ENCODE measurements at places on chromosomes 2 and 18.
A peak's percentile ranks its signal among the peaks of the same experiment; 100 is the strongest.

- peak; percentile 89 for DNase-seq
Measured at GRCh38 chr2:45699032-45699658, 47.7 kb downstream of the PRKCE start.

DNA sequence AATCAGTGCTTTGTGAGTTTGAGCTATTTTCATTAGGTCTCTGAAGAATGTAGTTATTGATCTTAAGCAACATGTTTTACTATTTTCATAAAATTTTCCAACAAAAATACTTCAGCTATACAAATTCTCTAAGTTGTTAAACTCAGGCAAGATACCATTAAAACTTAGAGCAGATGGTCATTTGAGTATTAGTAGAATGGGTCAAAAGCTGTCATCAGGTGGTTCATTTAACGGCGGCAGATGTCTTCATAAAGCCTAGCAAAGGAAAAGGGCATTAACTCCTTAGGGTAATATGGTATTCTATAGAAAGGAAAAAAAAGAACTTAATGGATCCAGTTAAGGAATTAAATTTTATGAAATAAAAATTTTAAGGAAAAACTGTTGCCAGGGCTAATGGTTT is 19.2 kb downstream of the MIB1 start:
- no peak for DNase-seq

DNA sequence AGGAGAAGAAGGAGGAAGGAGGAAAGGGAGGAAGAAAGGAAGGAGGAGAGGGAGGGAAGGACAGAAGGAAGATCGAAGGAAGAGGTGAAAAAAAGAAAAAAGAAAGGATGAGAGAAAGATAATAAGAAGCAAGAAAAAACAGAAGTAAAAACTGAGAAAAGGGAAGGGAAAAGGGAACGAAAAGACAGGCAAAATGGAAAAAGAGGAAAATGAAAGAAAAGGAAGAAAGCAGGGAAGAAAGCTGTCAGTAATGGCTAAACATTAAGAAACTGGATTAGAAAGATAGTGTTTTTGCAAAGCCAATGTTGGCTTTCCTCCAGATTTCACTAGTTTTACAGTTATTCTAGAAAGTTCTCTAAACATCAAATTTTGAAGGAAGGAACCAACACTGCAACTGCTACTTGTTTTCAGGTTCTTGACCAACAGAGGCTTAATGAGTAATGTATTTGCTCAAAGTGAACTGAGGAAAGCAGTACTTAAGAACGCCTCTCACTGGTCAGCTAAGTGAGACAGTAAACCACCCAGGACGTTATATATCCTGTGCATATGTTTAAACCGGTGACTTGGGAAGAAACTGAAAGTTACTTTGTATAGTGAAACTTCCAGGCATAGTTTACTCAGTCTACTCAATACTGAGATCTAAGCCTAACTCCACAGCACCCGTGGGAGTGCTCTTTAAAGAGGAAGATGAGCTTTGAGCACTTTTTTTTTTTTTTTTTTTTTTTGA is 286.2 kb upstream of the TRIB2 start:
- peak; percentile 12 for DNase-seq

GRCh38 chr18:73059280-73059679 is 191.5 kb upstream of the NETO1 start:
- DNase-seq, result no peak

GRCh38 chr2:3100386-3100785 is 277.2 kb downstream of the EIPR1 start:
- DNase-seq, result no peak

GRCh38 chr18:31581498-31582197 is 10.0 kb upstream of the TTR start:
- peak; percentile 63 for DNase-seq

- no peak for DNase-seq
Measured at GRCh38 chr2:8424997-8425900, 256.6 kb upstream of the ID2 start.

DNA sequence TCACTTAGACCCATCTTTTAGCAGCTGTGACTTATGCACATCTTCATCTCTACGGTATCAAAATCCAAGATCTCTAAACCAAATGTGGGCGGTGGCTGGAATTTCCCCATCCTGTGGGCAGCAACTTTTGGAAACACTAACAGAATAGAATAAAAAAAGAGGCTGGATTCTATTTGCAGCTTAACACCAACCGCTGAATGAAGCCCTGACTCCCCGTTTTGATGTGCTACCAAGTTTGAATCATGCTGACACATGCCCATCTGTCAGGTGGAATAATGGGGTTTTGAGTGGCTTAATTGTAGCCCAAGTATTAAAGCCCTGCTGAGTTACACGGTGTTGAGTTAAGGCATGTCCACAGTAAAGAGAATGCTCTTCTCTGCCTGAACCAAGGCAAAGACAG is 165.2 kb downstream of the MTCL1 start:
- DNase-seq, result no peak

DNA sequence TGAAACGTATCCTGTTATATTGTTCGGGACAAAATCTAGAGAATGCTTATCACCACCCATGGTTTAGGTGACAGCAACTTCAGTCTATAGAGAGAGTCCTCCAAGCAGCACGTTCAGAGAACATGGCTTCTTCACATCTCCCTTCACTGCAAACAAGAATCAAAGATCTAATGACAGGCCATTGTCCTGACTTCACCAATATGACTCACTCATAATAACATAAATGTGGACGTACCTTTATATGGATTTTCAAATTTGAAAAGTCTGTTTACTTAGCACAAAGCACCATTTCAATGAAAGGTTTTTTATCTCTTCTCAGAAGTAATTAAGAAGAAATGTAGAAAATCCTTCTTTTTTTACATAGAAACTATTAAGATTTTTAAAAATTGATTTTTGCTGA is 46.7 kb downstream of the KLF7 start:
- no peak for DNase-seq

DNA sequence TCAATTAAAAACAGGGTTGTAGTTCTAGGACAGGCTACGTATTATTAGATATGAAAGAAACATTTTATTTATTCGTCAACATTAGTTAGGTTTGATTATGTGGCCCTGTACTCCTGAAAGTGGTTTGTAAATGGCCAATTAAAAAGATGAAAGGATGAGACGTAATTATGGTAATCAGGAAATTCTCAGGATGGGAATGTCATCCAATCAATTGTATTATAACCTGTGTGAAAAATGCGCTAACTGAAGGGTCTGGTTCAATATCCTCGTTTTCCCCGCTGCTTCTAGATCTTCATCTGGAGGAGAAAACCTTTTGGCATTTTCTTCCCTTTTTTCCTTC is 5.6 kb upstream of the C18orf32 start:
- no peak for DNase-seq

DNA sequence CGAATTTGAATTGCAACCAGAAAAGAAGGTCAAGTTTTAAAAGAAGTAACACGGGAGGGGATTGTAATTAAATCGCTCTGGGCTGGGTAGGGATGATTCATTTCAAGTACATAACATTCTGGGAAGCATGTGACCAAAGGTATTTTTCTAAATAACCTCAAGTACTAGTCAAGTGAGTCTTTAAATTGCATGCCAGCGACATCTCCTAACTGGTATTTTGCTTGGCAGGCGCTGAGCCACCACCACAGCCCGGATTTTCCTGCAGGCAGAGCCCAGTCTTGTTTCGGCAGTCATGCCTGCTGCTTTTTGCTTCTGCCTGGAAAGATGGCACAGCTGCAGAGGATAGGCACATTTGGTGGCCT is 33.7 kb upstream of the NPAS2 start:
- DNase-seq, result peak; percentile 75

GRCh38 chr2:171310889-171311288 is 122.9 kb downstream of the METTL8 start:
- DNase-seq, result no peak

GRCh38 chr2:190554357-190555006 is 20.0 kb upstream of the NEMP2 start:
- DNase-seq, result no peak

GRCh38 chr2:98519156-98519555 is 74.5 kb downstream of the INPP4A start:
- no peak for DNase-seq

GRCh38 chr2:112198780-112199179 is 56.1 kb downstream of the ZC3H8 start:
- peak; percentile 56 for DNase-seq

DNA sequence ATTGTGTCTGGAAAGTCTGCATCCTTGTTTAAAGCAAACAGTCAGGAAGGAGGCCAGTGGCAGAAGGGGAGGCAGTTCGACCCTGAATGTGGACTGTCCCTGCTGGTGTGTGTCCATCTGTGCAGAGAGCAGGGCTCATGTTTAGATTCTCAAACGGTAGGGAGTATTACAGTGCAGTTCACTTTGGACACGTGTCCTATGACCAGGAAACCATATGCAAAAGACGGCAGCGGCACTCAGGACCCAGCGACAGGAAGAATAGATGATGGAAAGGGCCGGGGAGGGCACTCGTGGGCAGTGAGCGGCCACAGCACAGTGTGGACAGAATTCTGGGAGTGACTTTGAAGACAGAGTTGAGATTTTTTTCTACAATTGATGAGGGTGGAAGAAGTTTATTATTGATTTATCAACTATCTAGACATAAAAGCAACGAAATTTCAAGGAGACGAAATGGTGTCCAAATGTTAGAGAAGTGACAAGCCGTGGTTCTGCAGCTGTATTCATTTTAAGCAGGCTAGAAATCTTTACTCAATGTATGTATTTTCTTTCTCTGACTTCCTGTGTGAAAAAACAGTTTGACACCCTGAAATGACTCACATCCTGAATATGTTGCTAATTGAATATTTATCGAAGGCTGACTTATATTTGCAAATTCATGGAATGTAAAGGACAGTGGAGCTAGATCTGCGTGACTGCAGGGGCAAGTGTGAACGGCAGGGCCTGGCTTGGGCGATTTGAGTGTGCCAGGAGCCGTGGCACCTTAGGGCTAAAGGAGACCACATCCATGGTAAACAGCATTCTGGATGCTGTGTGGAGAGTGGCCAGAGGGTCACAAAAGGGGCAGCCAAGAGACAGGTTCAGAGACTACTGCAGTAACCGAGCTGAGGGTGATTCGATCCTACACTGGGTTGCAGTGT is 214.2 kb downstream of the PTGR3 start:
- DNase-seq, result no peak

DNA sequence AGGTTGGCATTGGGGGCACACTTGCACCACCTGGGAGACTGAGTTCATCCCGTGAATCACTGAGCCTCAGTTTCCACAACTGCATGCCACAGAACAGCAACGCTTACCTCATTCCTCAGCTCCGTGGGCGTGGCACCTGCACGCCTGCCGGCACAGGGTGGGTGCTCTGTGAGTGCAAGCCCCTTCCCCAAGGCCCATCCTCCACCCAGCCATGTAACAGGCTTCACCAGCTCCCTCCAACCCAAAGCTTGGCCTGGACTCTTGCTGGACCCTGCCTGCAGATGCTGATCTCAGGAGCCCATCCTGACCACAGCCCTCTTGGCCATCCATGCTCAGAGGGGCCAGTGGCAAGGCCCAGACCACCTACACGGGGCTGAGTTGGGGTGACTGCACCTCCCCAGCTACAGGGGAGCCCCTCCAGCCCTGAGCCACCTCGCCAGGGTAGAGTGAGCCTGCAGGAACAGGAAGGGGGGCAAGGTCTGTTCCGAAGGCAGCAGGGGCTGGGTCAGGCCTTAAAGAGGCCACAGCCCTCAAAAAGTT is 1.8 kb downstream of the PRLH start:
- DNase-seq, result no peak

- DNase-seq, result peak; percentile 98
Measured at GRCh38 chr2:152585830-152586484, 131.3 kb downstream of the PRPF40A start.

GRCh38 chr2:150120326-150120955 is 367.0 kb downstream of the RND3 start:
- no peak for DNase-seq

DNA sequence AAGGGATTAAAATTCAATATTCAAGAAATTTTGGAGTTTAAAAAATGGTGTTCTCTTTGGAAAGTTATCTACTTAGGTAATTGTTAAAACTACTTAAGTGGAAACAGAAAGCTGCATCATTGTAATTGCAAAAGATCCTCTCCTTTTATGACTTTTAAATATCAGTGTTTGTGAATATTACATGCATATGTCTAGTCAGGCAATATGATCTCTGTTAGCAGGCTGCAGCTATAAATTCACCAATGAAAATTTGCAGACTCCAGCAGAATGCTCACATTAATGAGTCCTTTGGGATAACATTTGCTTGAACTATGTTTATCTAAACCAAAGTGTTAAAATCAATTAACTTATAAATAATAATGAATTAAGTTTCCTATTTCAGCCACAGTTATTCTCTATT is 59.2 kb upstream of the CSRNP3 start:
- DNase-seq, result no peak

GRCh38 chr2:137659616-137660015 is 304.7 kb upstream of the HNMT start:
- DNase-seq, result peak; percentile 3

- DNase-seq, result no peak
Measured at GRCh38 chr2:40168032-40168431, 283.9 kb downstream of the SLC8A1 start.

- DNase-seq, result peak; percentile 73
Measured at GRCh38 chr18:23307567-23308295, 145.4 kb upstream of the RIOK3 start.

DNA sequence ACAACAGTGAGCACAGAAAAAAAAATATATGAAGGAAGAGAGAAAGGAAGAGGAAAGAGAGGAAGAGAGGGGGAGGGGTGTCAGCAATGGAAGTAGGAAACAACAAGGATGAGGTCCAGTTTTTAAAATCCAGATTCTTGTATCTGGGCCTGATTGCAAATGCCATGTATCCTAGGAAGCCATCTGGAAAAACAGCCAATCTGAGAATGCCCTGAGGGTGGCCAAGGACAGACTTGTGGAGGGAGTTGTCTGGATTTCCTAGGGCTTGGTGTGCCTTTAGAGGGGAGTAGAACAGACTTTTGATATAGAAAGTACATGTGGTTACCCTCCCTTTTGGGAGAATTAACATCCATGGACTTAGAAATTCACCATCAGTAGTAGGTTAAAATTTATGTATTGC is 47.1 kb downstream of the PRKCE start:
- no peak for DNase-seq

DNA sequence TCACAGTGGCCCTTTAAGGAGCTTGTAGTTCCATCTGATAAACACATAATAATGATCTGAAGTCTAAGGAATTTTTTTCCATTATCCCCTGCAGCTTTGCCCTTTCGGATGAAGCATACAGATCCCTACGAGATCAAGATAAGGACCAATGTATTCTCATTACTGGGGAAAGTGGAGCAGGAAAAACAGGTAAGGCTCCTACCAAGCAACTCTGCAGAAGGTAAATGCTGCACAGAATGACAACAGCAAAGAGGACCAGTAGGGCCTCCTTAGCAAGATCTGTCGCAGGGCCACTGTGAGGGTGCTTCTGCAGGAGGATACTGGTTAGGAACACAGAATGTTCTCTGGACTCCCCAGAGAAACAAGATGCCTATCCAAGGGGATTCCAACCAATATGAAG is 84.6 kb downstream of the MYO1B start:
- DNase-seq, result no peak

GRCh38 chr2:55242617-55243016 is 10.1 kb downstream of the RPS27A start:
- DNase-seq, result no peak

DNA sequence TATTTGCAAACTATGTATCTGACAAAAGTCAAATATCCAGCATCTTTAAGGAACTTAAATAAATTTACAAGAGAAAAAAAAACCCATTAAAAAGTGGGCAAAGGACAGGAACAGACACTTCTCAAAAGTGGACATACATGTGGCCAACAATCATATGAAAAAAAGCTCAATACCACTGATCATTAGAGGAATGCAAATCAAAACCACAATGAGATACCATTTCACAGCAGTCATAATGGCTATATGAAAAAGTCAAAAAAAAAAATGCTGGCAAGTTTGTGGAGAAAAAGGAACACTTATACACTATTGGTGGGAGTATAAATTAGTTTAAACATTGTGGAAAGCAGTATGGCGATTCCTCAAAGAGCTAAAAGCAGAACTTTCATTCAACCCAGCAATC is 130.3 kb upstream of the LHCGR start:
- no peak for DNase-seq
